NCI-H526 treated with DMSO at 0.1 percent for 48 hours (cell line): ENCODE measurements at places on chromosomes 1 and 21.

- no peak for DNase-seq
These were observed 1155.6 kb upstream of the NCAM2 start for GRCh38 chr21:19842601-19843000.

DNA sequence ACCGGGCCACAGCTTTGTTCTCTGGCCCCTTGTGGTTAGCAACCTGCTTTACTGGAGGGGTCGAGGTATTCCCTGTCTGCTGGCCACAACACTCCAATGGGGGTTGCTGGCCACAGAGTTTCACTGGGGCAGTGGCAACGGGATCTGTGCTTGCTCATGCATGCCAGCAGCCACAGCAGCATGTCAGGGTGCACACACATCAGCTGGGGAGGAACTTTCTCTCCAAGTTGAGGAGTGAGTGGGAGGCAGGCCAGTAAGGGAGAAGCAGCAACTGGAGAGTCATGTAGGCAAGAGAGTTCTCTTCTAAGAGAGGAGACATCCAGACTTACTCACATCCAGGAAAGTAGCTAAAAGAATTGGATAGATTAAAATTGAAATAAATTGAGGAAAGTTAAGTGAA, 38.0 kb downstream of the SAMD13 start:
- DNase-seq: no peak

GRCh38 chr1:169849346-169850022, 44.2 kb downstream of the SCYL3 start:
- DNase-seq: no peak

GRCh38 chr1:189868021-189868420, 609.6 kb downstream of the BRINP3 start:
- DNase-seq: no peak
